ENCODE measurements at places on chromosomes 7 and 10.
A peak's percentile ranks its signal among the peaks of the same experiment; 100 is the strongest.

GRCh38 chr7:36312064-36312914 lies 77.4 kb upstream of the ANLN start:
- DNase-seq: no peak

GRCh38 chr7:13841284-13841683 lies 148.2 kb downstream of the ETV1 start:
- DNase-seq: no peak

DNA sequence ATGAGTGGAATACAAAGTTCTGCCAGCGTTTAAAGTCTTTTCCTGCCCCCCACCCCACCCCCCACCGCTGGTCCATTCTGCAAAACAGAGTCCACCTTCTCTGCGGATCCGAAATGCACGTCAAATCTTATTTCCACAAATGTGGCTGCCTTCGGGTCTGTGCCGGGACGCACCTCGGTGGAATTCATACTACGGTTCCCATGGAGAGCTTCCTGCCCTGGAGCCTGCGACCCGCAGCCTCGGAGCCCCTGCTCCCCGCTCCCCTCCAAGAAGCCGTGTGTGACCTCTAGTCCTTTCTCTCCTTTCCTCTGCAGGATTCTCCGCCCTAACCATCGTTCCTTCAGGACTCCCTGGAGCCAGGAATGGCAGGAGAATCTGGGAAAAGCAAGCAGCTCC lies 12.5 kb upstream of the CALML5 start:
- DNase-seq: no peak

GRCh38 chr7:128011131-128011661 lies 20.0 kb downstream of the LRRC4 start:
- no peak for DNase-seq

DNA sequence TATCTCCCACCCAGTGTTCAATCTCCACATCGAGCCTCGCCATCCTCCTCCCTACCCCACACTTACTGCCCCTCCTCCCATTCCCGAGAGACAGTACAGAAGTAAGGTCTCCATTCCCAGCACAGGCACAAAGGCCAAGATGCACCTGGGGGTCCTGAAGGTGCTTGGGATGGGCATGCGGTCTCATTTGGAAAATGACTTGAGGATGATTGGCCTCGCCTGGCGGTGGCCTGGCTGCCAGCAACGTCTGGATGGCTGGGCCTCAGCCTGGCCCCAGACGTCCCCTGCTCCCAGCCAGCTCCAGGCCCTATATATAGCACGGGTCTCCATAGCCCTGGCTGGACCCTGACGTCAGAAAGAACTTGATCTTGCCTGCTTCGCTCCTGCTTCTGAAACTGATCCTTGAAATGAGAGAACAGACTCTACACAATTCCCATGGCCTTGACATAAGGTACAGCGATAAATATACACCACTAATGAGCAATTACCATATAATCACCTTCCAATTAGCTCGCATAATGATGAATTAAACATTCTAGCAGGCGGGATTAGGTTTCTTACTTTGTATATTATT lies 11.8 kb downstream of the EMX2 start:
- no peak for DNase-seq

DNA sequence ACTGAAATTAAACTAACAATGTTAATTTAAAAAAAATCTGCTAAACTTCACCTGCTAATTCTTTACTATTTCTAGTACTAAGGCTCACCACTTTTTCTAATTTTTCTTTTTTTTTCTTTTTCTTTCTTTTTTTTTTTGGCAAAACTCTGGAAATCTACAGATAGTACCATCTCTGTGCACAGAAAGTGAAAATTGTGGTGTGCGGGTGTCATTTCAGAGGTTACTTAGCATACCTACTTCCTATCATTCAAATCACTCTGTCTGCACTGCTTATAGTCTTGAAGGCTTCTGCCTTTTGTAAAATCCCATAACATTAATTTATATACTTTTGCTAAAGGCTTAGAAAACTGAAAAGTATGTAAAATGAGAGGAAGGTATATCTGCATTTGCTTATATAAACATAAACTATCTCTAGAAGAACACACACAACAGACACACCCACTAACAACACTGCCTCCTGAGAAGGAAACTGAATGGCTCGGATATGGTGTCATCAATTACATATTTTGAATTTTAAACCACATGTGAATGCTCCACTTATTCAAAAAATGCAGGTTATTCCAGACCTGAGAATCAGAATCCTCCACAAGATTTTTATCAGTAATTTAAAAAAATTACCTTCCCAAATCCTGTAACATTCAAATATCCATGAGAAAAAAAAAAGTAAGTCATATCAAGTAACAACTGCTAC lies 229.5 kb downstream of the PARD3 start:
- no peak for DNase-seq

- DNase-seq: no peak
Observed at GRCh38 chr10:79335470-79336235, 11.6 kb upstream of the PPIF start.

DNA sequence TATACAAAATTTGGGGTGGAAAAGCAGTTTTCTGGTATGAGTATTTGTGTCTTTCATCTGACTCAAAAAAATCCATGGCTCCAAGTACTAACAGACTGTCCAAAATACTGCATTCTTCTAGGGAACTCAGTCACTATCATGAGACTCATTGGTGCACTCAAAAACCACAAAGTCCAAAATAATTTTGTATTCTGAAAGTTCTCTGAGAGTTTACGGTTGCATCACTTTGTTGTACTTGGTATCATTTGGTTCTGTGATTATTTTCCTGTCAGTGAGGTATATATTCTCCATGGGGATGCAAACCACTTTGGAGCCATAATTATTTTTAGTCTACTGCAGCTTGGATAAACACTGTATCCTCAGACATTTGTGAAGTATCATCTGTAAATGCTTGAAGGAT lies 28.0 kb upstream of the CABCOCO1 start:
- no peak for DNase-seq

DNA sequence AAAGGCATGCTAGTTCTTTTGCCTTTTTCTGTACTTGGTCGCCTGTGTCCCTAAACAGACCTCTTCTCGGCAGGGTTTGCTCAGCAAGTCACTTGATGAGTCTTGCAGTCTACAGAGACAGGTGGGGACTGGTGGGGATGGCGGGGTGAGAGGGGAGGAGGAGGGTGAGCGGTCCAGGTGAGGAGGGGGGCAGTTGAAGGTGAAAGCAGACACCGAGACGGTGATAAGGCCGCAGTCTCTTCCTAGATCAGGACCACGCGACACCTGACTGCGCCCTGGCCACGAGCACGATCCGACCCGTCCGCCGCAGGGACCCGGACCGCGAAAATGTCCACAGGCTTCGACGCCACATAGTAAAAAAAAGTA lies 566 bp downstream of the ASNS start:
- DNase-seq: peak; percentile 31

- DNase-seq: no peak
Observed at GRCh38 chr10:104104926-104105325, 17.0 kb upstream of the SFR1 start.

- no peak for DNase-seq
Observed at GRCh38 chr7:118846977-118847376, 622.5 kb downstream of the ANKRD7 start.

- DNase-seq: no peak
Observed at GRCh38 chr10:34687434-34688210, 127.5 kb downstream of the PARD3 start.

DNA sequence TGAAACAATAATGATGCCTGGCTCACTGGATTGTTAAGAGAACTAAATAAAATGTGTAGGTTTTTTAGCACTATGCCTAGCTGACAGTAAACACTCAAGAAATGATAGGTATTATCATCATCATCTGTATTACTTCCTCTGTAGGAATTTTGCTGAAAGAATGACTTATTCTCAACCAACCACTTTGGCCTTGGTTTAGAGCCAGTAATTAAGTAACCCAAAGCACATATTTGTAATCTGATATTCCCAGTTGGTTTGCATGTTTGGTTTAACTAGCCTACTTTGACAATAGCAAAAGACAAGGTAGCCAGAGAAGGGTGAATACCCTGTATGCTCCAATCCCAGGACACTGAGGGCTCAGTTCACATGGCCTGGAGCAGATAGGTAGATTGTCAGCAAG lies 34.4 kb downstream of the BCAP29 start:
- DNase-seq: no peak

DNA sequence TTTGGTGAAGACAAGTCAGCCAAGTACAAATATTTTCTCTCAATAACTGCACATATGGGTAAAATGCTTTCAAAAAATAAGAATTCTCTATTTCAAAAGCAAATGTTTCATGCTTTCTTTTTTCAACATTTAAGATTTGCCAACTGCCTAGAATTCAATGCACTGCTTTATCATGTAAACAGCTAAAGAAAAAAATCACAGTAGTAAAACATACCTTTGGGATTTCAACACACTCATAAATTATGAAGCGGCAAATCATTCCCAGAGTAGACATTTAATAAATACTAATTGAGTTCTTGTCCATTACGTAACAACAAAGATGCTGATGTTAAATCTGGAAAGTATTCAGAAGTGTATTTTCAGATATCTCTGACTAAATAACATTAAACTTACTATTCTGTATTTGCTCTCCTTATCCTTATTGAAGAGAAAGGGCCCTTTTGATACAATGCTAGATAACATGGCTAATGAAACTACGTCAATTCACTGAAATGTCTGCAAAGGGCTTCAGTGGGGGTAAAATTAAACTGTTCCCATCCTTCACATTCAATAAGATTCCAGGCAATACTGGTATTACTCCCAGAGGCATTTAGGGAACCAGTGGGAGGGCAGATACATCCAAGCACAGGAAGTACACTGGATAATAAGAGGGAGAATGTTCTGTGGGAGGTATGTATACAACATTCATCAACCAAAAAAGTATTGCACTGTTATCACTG lies 13.9 kb downstream of the NAPEPLD start:
- DNase-seq: no peak

- no peak for DNase-seq
Observed at GRCh38 chr7:191105-191980, 1.0 kb upstream of the FAM20C start.

DNA sequence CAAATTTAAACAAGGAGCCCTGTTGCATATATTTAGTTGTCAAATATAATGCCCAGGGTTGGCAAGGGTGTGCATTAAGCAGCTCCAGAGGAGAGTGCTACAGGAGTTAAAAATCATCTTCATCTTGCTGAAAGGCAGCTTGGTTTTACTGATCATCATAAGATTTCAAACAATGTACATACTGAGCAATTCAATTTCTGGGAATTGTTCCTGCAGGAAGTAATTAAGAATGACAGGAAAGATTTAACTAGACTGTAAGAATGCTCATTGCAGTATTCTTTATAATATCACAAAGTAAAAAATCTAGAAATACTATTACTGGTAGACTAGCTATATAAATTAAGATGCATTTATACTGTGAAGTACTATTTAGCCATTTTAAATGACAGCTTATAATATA lies 153.6 kb downstream of the DYNC1I1 start:
- no peak for DNase-seq

- DNase-seq: no peak
Observed at GRCh38 chr10:62691336-62691735, 113.2 kb upstream of the ADO start.

GRCh38 chr10:108515821-108516220 lies 1351.3 kb upstream of the SORCS1 start:
- no peak for DNase-seq

DNA sequence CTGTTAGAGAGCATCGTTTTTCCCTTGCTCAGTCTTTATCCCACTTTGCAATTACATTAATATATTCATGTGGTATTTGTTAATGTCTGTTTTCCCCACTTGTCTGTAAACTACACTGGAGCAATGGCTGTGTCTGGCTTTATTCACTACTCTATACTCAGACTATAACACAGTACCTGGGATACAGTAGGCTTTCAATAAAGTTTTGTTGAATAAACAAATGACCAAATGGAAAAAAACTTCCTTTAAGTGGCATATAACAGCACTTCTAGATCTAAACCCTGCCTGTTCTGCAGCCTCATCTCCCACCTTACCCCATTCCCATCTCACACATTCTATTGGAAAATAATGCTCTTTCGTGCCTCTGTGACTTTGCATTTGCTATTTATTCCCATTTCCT lies 57.3 kb upstream of the SPOCK2 start:
- DNase-seq: no peak

DNA sequence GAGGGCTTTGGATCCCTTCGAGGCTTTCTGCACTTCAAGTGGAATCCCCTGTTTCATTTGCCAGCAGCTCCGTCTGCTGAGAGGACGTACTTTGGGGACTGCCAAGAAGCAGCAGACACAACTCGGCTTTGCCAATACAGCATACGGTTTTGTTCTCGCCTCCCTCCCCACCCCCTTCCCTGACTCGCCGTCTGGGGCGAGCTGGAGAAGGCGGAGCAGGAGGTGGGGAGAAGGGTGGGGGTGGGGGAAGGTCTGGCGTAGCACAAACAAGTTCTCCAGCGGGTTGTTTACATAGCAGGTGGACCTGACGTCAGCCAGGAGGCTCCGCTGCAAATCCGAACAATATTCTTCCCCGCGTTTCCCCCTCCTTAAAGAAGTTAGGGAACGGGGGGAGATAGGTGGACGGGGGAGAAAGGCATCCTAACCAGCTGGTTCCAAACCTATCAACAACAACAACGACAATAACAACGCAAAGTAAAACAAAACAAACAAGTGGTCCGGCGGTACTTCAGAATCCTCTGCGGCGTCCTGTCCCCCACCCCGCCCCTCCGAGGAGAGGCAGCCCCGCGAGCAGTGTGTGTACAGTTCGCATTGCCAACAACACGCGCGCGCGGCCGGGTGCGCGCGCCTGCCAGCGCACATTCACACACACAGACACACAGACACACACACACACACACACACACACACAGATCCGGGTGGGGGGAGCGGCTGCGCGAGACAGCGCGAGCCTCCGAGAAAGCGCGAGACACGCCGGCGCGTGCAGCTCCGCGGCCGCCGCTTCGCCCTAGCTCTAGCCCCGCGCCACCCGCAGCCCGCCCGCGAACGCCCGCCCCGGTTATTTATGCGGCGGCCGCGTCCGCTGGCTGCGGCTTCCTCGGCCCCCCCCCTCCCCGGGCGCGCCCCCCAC lies 167.0 kb upstream of the PPP1R3A start:
- no peak for DNase-seq

DNA sequence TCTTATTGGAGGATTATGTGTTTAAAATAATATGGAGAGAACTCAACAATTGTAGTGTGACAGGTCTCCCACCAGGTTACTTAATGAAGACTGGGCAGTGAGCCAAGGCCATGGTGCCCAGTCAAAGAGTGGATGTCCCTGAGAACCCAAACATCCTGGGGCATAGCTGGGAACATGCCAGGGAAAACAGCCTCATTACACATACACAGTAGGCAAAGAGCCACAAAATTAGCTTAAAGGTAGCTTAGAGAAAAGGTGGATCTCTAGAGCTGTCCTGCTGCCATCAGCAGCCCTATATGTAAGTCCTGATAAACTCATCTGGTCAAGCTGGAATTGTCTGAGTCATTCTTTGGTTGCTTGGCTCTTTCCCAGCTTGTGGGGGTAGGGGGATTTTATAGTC lies 287.8 kb downstream of the PHF14 start:
- DNase-seq: no peak
